ENCODE measurements at places on chromosomes 16 and 17.
A peak's percentile ranks its signal among the peaks of the same experiment; 100 is the strongest.

- no peak for ATAC-seq
These were observed 293.8 kb upstream of the AXIN2 start for GRCh38 chr17:65855245-65855644.

DNA sequence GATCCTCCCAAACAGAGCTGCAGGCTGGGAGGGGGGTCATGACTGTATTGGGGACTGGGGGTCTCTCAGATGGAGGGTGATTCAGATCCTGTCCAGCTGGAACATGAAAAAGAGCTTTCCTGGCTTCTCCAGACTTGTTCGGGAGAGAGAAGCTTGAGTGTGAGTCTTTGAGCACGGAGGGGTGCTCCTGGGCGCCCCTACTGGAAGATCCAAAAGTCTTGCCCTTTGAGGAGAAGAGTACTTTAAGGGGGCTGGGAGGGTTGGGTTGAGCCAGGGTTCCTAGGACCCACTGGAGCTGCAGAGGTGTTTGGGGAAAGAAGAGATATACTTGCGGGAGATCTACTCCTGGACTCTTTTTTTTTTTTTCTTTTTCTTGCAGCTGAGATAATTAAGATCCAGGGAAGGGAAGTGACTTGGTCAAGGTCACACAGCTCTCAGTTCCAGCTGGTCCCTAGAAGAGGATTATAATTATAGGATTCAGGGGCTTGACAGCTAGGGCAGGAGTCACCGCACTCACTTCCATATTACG is 8.4 kb downstream of the RARA start:
- no peak for ATAC-seq

DNA sequence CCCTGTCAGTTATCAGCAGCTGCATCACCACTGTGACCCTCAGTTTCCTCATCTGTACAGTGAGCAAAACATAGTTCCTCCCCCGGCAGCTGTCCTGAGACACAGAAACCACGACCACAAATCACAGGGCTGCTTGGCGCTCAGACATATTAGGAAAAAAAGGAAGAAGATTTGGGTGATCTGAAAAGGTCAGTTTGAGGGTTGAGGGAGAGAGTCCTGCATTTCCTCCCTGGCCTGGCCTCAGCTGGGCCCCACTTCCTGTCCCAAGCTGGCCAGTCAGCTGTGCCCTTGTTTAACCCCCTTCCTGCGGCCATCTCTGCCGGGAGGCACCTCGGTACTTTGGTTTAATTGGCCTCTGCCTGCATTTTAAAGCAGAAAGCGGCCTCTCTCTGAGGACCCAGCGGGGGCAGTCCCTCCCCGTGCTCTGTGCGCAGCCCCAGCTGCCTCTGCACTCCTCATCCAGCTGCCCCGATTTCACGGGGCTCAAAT is 24.0 kb upstream of the CIBAR2 start:
- ATAC-seq, result peak; percentile 35

DNA sequence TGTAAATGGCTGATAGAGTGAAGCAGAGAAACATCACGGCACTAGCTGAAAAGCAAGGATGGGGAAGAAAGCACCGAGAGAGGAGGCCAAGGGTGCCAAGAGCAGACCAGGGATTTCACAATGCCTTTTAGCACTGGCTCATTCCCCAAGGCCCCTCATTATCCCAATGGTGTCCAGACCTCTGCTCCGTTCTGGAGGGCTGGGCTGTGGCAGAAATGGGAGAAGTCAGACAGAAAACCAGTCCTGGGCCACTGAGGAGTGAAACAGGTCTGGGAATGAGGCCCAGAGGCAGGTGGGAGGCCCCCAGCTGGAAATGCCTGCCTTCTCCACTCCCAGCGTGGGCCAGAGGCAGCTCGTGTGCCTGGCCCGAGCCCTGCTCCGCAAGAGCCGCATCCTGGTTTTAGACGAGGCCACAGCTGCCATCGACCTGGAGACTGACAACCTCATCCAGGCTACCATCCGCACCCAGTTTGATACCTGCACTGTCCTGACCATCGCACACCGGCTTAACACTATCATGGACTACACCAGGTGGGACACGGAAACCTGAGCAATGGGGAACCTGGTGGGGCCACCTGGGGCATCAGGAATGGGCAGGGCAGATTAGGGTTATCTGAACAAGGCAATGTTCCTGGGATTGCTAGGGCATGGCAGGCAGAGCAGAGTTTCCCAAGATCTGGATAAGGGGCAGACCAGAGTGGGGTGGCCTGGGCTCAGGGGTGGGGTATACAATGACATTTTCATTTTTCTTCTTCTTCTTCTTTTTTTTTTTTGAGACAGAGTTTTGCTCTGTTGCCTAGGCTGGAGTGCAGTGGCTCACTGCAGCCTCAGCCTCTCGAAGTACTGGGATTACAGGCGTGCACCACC is 20.3 kb downstream of the ANKRD40 start:
- peak; percentile 73 for ATAC-seq

GRCh38 chr17:4733073-4733531 is 1.9 kb downstream of the MED11 start:
- ATAC-seq, result no peak

- no peak for ATAC-seq
These were observed 51.7 kb upstream of the LGALS9 start for GRCh38 chr17:27579304-27579703.

GRCh38 chr17:40113907-40114245 is 7.9 kb upstream of the MSL1 start:
- ATAC-seq, result no peak

- no peak for ATAC-seq
These were observed 7.3 kb downstream of the MAPK8IP3 start for GRCh38 chr16:1713331-1713730.

DNA sequence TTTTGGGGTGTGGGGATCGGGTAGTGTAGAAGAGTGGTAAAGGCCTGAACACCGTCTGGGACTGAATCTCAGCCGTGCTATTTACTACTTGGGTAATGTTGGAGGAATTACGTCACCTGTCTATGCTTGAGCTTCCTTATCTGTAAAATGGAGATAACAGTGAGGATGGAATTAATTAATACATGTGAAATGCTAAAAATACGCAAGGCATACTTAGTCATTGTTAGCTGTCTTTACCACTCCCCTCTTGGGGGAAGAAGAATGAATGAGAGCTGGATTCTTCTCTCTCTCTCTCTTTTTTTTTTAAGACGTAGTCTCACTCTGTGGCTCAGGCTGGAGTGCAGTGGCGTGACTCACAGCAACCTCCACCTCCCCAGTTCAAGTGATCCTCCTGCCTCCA is 41.1 kb upstream of the TANGO6 start:
- ATAC-seq, result no peak

- no peak for ATAC-seq
These were observed 231.6 kb upstream of the DYNLRB2 start for GRCh38 chr16:80309178-80309577.

GRCh38 chr16:17984810-17985209 is 351.7 kb downstream of the NPIPA8 start:
- ATAC-seq, result no peak

DNA sequence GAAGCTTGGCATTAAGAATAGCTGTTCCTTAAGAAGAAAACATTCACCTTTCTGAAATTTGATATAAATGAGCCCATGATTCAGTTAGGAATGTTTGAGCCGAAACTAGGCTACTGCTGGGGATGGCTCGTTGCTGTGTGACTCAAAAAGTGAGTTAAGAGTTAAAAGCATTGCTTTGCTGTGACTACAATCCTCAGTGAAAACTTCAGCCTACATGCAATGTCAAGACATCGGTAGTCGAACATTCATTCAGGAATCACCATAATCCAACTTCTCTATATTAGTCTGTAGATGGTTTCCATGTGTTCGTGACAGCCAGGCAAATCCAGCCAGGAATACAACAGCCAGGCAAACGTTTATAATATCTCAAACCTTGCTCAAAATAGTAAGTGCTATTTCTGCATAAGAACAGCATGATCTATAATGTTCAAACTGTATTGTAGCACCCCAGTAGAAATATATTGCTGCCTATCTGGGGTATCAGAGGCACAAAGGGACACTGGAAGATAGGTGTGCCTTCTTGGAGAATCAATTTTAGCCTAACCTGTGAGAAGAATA is 1225.1 kb downstream of the CDH8 start:
- ATAC-seq, result no peak

DNA sequence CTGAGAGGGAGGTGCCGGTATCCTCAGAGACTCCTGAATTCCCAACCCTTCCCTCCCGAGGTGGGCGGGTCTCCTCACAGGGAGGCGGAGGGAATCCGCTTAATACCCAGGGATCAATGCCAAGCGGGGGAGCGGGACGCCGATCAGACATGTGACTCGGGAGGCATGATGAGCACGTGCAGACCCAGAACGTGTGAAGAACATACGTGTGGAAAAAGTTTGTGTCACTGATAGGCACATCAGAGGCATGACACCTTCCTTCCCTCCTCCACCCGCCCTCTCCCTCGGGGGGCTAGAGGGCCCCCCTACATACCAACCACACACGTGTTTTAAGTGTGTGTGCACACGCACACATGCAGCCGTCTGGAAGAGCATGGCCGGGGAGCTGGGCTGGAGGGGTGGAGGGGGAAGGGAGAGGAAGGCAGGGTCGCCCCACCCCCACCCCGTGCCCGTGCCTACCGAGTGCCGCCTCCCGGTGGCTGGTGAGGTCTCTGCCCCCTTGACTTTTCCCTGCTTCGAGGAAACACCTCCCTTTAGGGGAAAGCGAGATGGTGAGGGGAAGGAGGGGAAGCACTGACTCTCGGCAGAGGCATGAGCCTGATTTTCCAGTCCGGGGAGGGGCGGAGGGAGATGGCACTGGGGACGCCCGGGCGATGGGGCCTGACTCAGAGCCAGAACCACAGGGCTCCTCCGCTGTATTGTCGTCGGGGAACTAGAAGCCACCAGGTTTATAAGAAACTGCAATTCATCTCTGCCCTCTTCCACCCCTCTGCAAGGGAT is 12.1 kb upstream of the TBX21 start:
- ATAC-seq, result peak; percentile 39

DNA sequence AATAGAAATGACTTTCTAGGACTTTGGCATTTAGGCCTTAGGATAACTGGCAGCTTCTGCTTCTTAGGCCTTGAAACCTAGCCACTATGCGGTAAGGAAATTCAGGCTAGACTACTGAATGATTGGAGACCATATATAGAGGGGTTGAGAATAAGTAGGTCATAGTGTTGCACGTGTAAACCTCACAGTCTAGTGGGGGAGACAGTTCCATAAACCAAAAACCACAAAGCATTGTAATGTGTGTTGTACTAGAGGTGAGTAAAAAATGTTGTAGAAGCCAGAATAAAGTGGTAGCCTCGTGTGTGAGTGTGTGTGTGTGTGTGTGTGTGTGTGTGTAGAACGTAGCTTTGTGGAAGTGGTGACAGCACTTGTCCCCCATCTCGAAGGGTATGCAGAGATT is 188.5 kb downstream of the MAP2K6 start:
- no peak for ATAC-seq

- ATAC-seq, result no peak
These were observed 8.1 kb downstream of the RSL1D1 start for GRCh38 chr16:11843206-11843605.

DNA sequence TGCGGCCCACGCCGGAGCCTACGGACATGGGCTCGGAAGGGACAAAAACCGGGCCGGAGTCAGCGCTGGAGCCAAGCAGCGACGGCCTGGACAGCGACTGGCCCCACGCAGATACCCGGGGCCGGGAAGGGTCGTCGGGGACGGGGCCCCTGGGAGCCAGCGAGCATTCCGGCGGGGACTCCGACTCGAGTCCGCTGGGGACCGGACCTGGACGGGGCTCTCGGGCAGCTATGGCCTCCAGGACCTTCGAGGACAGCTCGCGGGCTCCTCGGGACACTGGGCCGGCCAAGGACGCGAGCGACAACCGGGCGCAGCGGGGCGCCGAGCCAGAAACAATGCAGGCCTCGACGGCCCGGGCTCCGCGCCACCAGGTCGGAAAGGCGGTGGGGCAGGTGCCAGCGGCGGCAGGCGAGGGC is 1.0 kb downstream of the MYO15B start:
- peak; percentile 30 for ATAC-seq

GRCh38 chr16:29982560-29983419 is 9.1 kb downstream of the TAOK2 start:
- ATAC-seq, result no peak

GRCh38 chr16:49340466-49340865 is 33.1 kb upstream of the C16orf78 start:
- no peak for ATAC-seq

DNA sequence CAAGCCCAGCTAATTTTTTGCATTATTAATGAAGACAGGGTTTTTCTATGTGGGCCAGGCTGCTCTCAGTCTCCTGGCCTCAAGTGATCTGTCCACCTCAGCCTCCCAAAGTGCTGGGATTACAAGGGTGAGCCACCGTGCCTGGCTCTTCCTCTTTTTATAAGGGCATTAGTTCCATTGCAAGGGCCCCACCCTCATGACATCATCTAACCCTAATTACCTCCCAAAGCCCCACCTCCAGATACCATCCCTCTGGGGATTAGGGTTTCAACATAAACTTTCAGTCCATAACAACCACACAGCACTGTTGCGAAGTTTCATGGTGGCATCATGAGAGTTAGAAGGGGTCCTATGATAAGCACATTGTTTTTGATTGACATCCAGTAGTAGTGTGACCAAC is 277.7 kb downstream of the GRIN2A start:
- ATAC-seq, result no peak

DNA sequence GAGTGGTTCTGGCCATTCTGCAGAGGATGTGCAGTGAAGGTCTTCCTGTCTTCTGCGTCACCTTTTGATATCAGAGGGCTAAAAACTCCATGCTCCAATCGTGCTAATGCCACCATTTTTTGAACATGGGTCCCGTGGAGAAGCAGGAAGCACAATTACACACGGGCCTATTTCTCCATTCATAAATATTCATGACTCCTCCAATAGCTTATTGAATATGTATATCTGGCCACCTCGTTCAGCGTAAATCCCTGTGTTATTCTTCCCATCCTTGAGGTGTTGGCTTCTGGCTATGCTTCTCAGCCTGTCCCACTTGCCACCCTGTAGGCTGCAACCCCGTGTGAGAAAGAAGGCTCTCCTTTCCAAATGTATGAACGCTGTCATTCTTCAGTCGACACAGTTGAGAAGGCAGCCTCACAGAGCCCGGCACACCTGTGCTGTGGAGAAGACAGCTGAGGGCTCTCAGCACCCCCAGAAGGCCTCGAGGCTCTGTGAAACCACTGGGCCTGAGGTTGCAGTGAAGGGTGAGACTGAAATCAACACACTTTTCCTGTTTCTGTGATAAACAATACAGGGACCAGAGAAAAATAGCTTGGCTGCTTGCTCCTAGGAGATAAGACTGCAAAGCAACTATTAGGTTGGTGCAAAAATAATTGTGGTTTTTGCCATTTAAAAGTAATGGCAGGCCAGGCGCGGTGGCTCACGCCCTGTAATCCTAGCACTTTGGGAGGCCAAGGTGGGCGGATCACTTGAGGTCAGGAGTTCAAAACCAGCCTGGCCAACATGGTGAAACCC is 4.9 kb upstream of the ANKRD40CL start:
- ATAC-seq, result no peak

All from gastroesophageal sphincter (tissue), 4 donors.